ENCODE measurements at places on chromosomes 4 and X.

DNA sequence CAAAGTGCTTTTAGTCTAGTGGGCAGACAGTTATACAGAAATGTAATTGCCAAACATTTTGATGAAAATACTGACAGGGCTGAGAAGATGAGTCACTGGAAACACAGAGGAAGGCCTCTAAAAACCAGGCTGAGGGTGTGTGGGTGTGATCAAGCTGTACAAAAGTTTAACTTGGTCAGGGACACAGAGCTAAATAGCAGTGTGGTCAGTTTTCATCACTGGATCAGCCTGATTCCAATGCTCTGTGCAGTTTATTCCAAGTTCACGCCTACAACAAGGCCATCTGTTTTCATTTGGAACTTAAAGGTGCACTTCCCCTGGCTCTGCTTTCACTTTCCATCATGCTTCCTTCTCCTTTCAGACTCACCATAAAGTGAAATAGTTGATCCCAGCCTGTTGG, 10.6 kb downstream of the CENPVL3 start:
- no peak for DNase-seq

GRCh38 chr4:13912966-13913365, 285.4 kb upstream of the BOD1L1 start:
- DNase-seq = no peak

GRCh38 chrX:104647084-104647483, 81.1 kb downstream of the IL1RAPL2 start:
- DNase-seq = no peak

- no peak for DNase-seq
Observed at GRCh38 chr4:48223633-48224295, 45.9 kb downstream of the TEC start.

GRCh38 chr4:52865300-52865699, 3.2 kb downstream of the RASL11B start:
- no peak for DNase-seq

- DNase-seq = no peak
Observed at GRCh38 chr4:91502365-91502764, 801.4 kb upstream of the GRID2 start.

GRCh38 chrX:155231163-155231562, 14.9 kb downstream of the VBP1 start:
- no peak for DNase-seq

DNA sequence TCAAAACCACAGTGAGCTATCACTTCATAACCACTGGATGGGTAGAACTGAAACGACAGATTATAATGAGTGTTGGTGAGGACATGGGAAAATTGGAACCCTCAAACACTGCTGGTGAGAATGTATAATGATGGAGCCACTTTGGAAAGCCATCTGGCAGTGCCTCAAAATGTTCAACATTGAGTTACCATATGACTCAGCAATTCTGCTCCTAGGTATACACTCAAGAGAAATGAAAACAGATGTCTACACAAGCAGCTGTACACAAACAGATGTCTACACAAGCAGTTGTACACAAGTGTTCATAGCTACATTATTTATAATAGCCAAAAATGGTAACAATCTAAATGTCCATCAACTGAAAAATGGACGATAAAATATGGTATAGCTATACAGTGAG, 143.9 kb downstream of the PDGFRA start:
- no peak for DNase-seq

DNA sequence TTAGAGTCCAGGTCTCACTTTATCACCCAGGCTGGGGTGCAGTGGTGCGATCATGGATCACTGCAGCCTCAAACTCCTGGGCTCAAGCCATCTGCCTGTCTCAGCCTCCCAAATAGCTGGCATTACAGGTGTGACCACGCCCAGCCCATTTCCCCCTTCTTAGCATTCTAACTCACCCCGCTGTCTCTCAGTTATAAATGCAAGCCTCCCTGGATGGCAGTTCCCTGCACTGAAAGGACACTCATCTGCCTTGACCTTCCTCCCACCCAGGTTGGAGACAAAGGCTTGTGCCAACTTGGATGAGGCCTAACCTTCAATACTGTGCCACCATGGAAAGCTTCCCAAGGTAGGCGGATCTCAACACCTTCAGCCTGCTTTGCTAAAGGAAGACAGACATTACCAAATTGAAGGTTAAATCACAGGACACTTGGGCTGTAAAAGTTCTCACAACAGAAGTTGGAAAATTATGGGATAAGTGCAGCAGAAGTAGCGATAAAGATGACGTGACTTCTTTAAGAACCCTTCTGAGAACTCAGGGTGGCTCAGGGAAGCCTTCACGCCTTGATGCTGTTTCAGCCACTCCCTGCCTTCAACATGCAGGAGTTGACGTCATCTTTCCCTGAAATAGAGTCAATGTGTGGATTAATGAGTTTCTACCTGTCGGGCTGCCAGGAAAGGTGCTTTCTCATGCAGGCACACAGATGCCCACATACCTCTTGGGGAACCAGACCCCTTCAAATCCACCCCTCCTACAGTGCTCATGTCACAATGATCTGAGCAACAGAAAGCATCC, 10.6 kb upstream of the GPM6B start:
- no peak for DNase-seq

DNA sequence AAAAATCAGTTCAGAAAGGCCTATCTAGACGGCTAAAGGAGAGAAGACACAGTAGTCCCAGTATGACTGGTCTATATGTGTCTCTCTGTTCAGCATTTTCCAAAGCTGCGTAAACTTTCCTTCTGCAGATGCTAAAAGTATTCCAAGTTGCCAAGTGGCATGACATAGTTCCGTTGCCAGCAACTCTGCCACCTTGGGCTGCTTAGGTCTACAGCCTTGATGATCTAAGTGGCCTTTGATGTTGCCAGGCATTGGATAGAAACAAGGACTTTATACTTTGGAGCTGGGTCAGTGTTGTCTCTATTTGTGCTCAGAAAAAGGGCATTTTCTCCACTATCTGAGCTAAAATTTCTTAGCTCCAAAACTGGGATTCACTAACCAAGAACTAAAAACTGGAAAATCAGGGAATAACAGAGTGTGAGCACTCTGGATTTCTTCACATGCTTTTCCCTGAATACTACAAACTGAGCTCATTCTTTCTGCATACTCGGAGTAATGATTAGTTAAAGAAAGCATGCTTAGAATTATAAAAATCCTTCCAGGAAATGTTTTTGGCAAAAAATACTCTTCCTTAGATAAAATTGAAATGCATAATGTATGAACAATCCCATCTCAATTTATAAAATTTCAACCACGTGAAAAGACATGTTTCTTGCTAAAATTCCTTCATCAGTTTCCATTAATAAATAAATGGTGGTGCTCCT, 191.4 kb downstream of the ADAMTS3 start:
- no peak for DNase-seq

- DNase-seq = no peak
Observed at GRCh38 chrX:10387011-10387410, 230.2 kb downstream of the CLCN4 start.

GRCh38 chrX:52270453-52271116, 85.9 kb downstream of the MAGED4 start:
- no peak for DNase-seq

- DNase-seq = no peak
Observed at GRCh38 chr4:139866276-139866962, 200.8 kb downstream of the MGST2 start.

DNA sequence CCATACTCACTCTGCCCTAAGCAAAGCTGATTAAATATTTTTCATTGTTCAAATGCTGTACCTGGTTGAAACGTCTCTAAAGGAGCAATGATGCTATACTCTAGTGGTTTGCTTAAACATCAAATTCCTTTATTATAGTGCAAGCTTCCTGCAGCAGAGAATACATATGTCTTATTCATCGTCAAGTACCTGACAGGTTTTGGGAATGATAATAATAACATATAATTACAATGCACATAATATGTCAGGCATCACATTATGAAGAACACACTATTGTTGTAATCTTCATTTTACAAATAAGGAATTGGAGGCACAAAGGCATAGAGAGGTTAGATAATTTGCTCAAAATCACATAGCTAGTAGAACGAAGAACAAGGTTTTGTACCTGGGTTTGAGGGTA, 151.6 kb downstream of the GRIA2 start:
- DNase-seq = no peak

DNA sequence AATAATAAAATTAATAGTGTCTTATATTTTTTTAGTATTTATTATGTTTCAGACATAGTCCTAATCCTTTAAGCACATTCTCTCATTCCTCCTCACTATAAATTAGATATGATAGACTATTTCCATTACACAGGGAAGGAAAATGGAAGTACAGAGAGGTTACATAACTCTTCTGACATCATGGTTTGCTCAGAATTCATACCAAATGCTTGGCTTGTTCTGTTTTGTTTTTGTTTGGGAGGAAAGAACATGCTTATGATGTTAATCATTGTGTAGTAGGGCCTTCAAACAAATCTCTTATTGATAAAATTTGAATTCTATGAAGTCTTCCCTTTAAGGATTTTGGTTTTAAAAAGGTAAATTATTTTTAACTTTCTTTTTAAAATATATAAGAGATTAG, 59.5 kb downstream of the RXFP1 start:
- DNase-seq = no peak

DNA sequence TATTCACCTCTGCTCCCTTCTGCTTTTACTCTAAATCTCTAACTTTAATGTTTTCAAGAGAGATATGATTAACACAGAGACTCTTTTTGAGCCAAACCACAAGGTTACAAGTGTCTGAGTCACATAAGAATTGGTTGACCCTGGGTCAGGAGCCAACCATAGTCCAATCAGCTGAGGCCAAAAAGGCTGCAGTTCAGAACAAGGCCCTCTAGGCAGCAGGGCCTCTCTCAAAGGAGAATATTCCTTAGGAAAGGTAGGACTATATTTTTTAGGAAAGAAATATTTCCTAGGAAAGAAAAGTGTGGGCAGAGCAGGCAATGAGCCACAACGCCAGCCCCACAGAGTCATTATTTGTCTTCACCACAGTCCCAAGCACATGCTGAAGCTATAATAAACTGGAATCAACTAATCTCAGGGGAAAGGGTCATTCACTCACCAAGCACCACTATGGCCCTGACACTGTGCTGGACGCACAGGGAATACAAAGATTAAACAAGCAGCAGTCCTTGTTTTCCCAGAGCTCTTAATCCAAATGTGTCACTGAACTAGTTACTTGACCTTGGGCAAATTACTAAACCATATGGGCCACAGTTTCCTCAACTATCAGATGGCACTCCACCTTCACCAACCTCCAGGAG, 2.2 kb downstream of the ATP8A1 start:
- no peak for DNase-seq

DNA sequence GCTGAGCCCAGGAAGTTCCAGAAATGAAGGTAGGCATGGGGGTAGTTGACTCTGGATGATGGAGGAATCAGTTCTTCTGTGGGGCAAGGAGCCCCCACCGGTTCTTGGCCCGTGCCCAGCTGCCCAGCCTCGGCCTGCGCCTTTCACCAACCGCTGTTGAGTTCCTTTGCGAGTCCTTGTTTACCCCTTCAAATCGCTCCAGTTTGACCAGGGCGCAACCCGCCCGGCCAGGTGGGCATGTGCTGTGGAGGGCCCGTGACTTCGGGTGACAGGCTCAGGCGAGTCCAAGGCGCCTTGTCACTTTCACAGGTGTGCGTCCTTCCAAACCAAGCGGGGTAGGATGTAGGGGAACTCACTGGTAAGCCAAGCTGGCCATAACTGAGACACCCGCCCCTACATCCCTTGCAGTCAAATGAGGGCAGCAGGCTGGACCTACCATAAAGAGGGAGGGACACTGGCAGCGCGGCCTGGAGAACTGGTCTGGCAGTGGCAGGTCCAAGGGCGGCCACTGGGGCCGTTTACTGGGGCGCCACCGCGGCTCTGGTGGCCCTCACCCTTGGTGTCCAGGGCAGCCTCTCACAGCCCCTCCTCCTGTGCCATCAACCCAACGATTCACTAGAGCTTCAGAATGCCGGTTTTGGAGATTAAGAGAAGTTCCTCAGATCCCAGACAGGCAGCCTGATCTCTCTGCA, 160.3 kb upstream of the ZIC3 start:
- DNase-seq = no peak

GRCh38 chrX:8319359-8319758, 145.3 kb upstream of the VCX3B start:
- no peak for DNase-seq

All from activated CD8-positive, alpha-beta memory T cell treated with anti-CD3 and anti-CD28 coated beads for 1 hour (primary cell).